ENCODE measurements at places on chromosomes 12 and 14.

GRCh38 chr14:76115010-76115422 lies 36.7 kb upstream of the GPATCH2L start:
- no peak for DNase-seq

GRCh38 chr12:13177373-13177772 lies 19.2 kb upstream of the EMP1 start:
- no peak for DNase-seq

DNA sequence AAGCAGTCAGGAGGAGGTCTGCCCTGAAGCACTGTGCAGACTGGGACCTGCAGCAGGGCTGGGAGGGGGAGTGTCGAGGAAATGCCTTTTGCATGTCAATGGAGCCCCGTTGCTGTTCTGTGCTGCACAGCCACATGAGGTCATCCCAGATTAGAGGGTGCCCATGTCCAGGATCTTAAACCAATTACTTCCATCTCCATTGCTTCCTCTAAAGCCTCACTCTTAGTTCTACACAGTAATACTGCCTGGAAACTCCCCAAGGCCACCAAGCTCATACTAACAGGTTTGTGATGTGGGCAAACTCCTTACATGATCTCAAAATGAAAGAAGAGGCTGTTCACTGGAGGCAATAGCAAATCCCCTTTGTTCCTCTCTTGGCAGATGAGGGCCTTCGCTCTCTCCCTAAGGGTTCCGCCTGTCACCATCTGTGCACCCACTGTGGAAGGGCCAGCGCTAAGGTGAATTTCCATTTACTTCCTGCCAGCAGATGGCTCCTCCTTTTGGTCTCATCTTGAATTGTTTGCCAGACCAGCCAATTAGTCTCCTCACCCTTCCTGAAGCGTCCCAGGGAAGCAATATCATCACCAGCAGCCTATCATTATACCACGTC lies 35.4 kb upstream of the LTA4H start:
- DNase-seq = no peak

- DNase-seq = no peak
Observed at GRCh38 chr12:5022025-5022424, 21.7 kb upstream of the KCNA5 start.

DNA sequence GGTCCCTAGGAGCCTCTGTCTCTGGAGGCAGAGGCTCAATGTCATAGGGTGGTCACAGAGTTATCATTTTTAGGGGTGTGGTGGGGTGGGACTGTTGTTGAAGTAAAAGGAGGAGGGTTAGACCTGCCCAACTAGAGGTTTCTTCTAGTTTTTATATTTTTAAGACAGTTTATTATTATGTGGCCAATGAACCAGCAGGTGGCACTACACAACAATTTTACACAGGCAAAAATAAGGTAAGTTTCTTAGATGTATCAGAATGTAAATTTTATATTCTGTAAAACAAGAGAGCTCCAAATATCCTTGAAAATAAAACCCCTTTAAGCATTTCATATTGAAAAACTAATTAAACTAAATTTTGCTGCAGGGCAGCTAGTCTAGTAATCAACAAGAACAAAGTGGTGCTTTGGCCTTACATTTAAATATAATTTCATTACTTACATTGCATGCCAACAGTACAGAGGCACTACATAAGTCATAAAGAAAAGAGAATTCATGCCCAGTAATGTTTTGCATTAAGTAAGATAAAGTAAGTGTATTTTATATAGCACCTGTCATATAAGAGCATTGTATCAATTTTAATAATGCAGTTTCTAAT lies 22.2 kb upstream of the OVCH1 start:
- no peak for DNase-seq

DNA sequence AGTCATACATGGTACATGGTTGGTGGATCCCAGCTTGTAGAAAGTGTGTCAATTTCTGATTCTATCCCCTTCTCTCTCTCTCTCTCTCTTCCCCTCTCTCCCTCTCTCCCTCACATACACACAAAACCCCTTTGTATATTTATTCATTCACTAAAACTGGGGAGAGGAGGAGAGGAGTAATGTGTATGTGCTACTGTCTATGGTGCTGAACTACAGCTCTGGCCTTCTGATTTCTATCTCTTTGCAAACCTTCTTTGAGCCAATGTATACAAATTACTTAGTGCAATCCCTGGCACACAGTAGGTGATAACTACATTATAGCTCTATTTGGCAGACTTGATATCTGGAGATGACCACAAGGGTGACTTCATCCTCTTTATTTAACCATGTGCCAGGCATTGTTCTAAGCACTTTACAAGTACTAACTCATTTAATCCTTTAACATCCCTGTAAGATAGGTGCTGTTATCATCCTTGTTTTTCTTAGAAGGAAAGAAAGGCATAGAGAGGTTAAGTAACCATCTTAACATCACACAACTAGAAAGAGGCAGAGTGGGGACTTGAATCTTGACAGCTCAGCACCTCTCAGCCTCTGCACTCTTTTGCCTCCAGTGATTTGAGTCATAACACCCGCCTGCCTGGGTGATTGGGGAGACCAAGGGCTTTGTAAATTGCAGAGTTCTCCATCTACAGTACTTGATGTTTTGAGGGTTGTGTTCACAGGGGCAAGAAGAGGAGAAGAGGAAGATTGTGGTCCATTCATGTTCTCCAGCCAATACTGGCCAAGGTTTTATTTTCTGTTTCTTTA lies 21.3 kb downstream of the RPH3A start:
- DNase-seq = no peak

DNA sequence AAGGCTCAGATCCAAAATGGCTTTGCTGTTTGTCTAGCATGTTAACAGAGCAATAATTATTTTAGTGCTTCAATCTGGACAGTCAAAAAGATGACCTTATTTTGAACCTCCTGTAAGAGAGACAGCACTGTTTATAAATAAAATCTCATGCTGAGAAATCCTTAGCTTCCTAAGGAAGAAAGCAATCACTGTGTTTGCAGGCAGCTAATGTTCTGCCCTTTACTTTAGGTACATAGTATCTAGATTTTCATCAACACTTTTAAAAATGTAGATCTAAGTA lies 105.3 kb downstream of the PRKD1 start:
- DNase-seq = no peak

GRCh38 chr12:29147731-29148595 lies 1.1 kb upstream of the FAR2 start:
- DNase-seq = no peak

DNA sequence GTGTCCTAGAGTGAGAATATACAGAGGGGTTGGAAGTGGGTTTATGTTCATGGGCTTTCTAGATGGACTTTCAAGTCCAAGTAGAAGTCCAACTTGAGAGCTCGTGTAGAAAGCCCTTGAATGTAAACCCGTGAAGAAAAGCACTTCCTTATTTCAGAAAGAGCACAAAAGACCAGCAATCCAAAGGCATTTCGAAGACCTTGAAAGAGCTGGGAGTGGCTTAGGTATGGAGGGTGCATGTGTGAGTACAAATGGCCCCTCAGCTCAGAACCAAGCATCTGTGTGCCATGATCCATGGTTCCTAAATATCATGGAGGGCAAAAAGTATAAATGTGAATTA lies 160.7 kb downstream of the ETV6 start:
- no peak for DNase-seq

DNA sequence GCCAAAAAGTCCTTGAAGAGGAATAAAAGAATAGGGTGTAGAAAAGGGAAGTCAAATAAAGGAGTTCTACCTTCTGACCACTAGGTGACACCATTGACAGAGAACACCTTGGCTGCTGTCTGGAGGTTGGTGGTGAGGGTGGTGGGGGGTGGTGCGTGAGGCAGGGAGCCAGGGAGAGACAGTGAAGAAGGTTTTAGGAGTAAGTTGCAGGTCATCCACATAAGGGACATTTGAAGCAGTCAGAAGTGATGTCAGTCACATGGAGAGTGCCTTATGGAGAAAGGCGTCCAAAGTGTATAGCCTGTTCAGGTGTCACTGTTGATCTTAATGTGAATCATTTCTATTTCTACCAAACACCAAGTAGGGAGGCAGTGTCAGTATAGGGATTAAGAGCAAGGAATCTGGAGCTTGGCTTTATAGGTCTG lies 279.3 kb upstream of the DDHD1 start:
- no peak for DNase-seq

GRCh38 chr12:7150841-7151240 lies 20.7 kb downstream of the CLSTN3 start:
- no peak for DNase-seq

- DNase-seq = no peak
Observed at GRCh38 chr14:66420251-66421006, 65.7 kb upstream of the CCDC196 start.

DNA sequence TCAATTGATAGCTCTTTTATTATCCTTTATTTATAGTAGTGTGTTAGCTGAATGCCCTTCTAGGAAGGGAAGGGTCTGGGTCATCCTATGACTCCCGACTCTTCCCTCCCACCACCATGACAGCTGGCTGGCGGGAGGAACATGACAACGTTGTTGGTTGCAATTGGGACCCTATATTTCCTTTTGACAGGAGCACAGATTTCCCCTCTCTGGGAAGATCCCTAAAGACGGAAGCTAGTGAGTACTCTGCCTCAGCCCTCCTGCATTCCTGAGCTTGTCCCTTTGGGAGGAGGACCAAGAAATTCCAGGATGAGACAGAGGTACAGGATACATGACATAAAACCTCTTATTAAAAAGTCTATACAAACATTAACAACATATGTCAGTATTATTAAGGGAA lies 485.4 kb downstream of the NAV3 start:
- no peak for DNase-seq

- DNase-seq = no peak
Observed at GRCh38 chr14:62943202-62943601, 102.1 kb downstream of the KCNH5 start.

GRCh38 chr12:102638777-102639176 lies 158.4 kb upstream of the IGF1 start:
- DNase-seq = no peak

GRCh38 chr12:31728289-31728916 lies 418 bp downstream of the AMN1 start:
- no peak for DNase-seq

DNA sequence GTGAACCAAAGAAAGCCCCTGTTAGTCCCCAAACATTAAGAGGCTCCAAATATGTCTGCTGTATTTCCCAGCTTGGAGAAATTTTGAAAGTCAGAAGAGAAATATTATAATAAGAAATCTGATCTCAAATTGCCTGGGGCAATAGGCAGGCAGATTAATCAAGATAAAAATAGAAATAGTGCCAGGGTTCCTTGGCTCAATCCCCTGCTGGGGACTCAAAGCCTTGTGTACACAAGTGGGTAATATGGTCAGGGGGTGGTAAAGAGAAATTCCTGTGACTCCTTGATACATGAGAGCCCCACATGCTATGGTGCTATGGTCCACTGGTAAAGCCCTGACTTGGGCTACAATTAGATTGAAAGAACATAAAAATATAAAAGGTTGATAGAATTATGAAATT lies 41.3 kb upstream of the ARID2 start:
- DNase-seq = no peak

DNA sequence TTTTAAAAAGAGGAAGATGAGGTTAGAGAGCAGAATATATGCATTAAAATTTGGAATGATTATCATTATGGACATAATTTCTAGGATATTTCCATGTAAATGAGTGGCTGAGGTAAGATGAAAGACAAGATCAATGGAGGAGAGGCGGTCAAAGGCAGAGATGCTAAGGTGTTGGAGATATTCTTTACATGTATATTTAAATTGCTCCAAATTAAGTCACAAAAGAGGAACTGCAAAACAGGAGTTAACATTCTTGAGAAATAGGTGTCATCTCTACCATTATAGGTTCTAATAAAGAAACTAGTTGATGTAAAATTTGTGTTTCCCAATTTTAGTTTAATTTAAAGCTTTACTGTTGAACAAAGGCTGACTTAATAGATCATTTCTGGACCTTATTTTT lies 268.5 kb upstream of the PPFIA2 start:
- DNase-seq = no peak

GRCh38 chr14:99628887-99629618 lies 15.9 kb upstream of the HHIPL1 start:
- DNase-seq = peak; percentile 75

GRCh38 chr12:111450676-111451075 lies 45.0 kb downstream of the SH2B3 start:
- no peak for DNase-seq

- no peak for DNase-seq
Observed at GRCh38 chr12:128951448-128951847, 98.2 kb downstream of the GLT1D1 start.

DNA sequence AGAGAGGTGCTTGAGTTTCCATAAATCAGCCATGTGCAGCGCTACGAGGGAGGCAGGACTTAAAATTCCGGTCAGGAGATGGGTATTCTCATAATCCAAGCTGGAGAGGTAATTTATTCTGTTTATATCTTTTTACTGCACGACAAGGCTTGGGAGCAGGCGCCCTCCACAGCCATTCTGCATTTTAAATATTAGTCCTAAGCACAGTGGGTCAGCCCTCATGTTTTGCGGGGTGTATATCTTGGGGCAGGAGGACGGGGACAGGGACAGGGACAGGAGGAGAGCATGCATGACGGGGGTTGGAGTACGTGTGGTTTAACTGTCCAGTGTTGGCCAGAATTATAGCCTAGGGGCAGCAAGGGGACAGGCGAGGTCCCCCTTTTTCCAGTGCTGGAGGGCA lies 14.5 kb downstream of the LHX5 start:
- no peak for DNase-seq

DNA sequence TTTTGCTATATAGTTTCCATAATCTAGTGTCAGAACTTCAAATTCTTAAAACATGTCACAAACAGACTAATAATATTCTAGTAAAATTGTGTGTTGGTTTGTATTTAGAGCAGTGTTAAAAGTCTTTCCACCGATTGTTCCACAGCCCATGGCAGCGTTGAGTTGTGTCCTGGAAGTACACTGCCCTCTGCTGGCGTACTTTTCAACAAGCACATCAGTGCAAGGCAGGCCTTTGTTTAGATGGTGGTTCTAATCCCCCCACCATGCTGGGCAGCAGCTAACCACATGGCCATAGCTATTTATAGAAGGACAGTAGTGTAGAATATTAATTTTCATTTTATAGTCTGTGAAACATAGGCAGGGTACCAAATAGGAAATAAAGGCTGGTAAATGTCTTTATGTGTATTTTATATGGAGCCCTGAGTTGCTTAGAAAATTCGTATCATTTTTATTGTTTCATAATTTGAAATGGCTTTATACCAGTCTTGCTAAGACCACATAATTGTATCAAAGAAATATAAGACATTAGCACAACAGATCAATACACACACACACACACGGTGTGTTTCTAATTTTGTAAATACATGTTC lies 235.4 kb downstream of the SEC23A start:
- DNase-seq = peak; percentile 38

DNA sequence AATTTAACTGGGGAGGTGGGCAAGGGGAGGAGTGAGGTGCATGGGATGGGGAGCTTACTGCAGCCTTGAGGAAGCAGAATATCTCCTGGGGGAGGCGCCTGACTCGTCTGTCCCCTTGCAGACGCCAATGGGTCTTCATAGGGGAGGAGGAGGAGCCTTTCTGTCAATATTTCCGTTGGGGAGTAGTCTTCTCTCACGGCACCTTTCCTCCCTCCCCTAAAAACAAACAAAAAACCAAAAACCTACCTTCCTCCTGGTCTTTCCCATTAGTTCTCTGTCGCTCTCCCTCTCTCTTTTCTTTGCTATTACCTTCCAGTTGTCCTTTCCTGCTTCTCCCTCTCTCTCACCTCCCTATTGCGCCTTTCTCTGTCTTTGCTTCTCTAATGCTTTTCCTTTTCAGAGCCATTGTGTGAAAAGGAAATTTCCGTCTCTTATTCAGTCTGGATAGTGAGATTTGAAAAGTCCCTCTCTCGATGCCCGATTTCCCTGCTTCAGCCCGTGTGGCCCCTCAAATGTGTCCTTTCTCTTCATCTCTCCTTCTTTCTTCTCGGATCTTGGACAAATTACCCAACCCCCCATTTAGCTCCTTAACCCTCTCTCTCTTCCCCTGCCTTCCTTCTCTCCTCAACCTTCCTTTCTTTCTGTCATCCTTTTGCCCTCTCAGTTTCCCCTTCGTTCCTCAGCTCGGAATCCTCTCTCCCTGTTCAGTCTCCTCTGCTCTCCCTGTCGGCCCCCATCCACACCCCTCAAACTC lies 5.9 kb downstream of the GPR84 start:
- no peak for DNase-seq
